ENCODE measurements at places on chromosomes 1 and 21.

- no peaks in the 10 kb centered on the region for H3K27me3 ChIP-seq
- H3K4me1 ChIP-seq = no peaks in the 10 kb centered on the region
- no peak overlapping the region for H3K27ac ChIP-seq
- no peak overlapping the region for H3K4me3 ChIP-seq
- DNase-seq = no peak
These were observed 4.1 kb downstream of the PDC start for GRCh38 chr1:186456729-186457255.

GRCh38 chr1:55426619-55427018 lies 211.5 kb upstream of the USP24 start:
- H3K4me1 ChIP-seq = peaks cover 51% of the 10 kb centered on the region
- no peak overlapping the region for H3K27ac ChIP-seq
- DNase-seq = no peak
- no peaks in the 10 kb centered on the region for H3K27me3 ChIP-seq
- H3K36me3 ChIP-seq = no peaks in the 10 kb centered on the region

GRCh38 chr21:14120091-14120734 lies 90.5 kb downstream of the LIPI start:
- H3K36me3 ChIP-seq = no peaks in the 10 kb centered on the region
- H3K4me1 ChIP-seq = no peaks in the 10 kb centered on the region
- no peaks in the 10 kb centered on the region for H3K27me3 ChIP-seq

- no peaks in the 10 kb centered on the region for H3K27me3 ChIP-seq
- no peak overlapping the region for H3K4me3 ChIP-seq
These were observed 17.2 kb downstream of the CDK18 start for GRCh38 chr1:205521686-205522085.

DNA sequence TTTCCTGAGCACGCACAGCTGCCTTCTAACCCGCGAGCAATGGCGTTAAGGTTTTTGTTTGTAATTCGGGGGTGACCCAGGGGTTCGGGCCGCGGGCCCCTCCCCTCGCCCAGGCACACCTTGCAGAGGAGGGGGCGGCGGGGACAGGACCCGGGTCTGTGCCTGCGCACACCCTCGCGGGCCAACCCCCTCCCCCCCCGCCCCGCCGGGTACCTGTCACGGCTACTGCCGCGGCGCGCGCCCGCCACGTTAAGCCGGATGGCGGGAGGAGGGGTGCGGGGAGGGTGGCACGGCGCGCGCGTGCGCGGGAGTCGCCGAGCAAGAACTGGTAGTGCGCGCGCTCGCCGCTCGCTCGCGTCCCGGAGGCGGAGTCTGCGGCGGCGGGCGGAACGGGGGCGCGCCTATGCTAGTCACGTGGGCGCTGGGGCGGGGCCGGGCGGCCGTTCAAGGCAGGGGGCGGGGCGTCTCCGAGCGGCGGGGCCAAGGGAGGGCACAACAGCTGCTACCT lies at the start of gene TPTE:
Gene TPTE (plus strand): TSS at position 493 of the 508 bp plus-strand sequence. CDS start 17,141 bp downstream, outside the sequence.
- no peak within 1 kb of the TSS for H3K27ac ChIP-seq
- H3K36me3 ChIP-seq = no peaks in the 10 kb centered on the region
- no peak within 1 kb of the TSS for H3K4me3 ChIP-seq
- H3K4me1 ChIP-seq = no peaks in the 10 kb centered on the region
- no peaks in the 10 kb centered on the region for H3K27me3 ChIP-seq

DNA sequence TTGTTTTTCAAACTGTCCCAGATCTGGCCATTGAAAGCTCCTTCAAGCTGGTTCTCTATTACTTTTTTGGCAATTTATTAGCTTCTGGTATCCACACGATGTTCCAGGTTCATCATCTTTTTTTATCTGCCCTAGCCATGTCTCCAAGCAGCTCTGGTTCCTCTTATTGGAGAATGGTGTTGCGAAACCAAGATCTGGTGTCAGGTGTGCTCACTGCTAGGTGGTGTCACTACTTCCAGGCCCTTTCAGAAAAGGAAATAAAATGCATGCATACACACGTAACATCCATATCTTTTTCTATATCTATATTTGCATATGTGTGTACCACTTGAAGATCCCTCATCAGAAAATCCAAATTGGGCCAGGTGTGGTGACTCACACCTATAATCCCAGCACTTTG lies 53.3 kb downstream of the GATAD2B start:
- no peak for DNase-seq
- no peaks in the 10 kb centered on the region for H3K36me3 ChIP-seq
- no peak overlapping the region for H3K27ac ChIP-seq
- H3K27me3 ChIP-seq = no peaks in the 10 kb centered on the region
- H3K4me3 ChIP-seq = no peak overlapping the region

DNA sequence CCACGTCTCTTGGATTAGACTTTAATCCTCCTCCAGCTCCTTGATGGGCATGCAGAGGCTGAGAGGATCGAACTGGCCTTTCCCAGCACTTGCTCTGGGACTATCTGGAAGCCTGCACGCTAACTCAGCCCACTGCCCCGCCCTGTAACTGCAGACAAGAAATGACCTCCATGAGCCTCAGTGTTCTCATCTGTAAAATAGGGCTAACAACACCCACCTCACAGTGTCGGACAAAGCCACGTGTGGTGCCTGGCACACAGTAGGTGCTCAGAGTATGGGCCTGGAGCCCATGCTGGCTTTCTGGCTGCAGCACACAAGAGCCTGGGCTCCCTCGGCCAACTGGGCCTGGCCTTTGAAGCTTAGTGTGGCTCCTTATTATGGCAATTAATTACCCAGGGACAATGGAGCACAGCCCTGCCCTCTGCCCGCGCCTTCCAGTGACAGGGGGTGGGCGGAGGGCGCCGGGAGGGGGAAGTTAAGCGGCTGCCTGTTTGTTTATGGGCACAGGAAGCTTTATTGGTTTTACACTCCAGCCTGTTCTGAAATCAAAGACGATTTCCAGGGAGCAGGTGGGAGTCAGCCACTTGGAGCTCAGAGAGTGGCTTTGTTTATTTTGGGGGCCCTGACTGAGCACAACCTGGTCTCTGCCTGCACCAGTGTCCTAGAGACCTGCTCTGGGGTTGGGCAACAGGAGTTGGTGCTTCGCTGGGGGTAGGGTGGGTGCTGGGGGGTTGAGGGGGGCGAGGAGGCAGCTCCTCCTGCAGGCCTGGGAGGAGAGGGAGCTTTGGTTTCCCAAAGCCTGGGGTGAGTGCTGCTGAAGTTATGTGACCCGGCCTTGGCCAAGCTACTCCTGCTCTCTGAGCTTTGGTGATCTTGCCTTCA lies 31.0 kb downstream of the PAX7 start:
- no peak overlapping the region for H3K27ac ChIP-seq
- H3K4me3 ChIP-seq = no peak overlapping the region
- no peaks in the 10 kb centered on the region for H3K36me3 ChIP-seq
- peaks cover 28% of the 10 kb centered on the region for H3K4me1 ChIP-seq
- DNase-seq = no peak

GRCh38 chr1:154495496-154496273 lies 6.3 kb upstream of the TDRD10 start:
- H3K4me3 ChIP-seq = no peak overlapping the region
- DNase-seq = no peak
- peaks cover 91% of the 10 kb centered on the region for H3K27me3 ChIP-seq
- no peaks in the 10 kb centered on the region for H3K36me3 ChIP-seq

All from PC-9 (cell line).